Endothelial cell (in vitro differentiated cells): ENCODE measurements at places on chromosomes 7 and 10. TPM values are rescaled to one million over a fixed set of nuclear protein-coding genes. Genes with fewer than 3 reads are reported as not detected.

- no peak for DNase-seq
Observed at GRCh38 chr7:95517870-95518269, 32.1 kb downstream of the ASB4 start.

DNA sequence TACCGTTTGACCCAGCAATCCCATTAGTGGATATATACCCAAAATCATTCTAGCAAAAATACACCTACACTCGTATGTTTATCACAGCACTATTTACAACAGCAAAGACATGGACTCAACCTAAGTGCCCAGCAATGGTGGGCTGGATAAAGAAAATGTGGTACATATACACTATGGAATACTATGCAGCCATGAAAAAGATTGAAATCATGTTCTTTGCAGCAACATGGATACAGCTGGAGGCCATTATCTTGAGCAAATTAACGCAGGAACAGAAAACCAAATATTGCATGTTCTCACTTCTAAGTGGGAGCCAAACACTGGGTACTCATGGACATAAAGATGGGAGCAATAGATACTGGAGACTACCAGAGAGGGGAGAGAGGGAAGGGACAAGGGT lies 223.9 kb downstream of the FRMD4A start:
- no peak for DNase-seq

- DNase-seq = no peak
Observed at GRCh38 chr7:108307194-108307593, 149.0 kb downstream of the NRCAM start.

GRCh38 chr10:71868192-71868697 lies 17.2 kb upstream of the PSAP start:
- no peak for DNase-seq

Gene KLF14
- total RNA-seq = not detected

Gene CLEC2L
- total RNA-seq = not detected

Gene MSS51
- 2.0 TPM for total RNA-seq
